ENCODE measurements at places on chromosomes 1 and 21. TPM values are rescaled to one million over a fixed set of nuclear protein-coding genes. Genes with fewer than 3 reads are reported as not detected.
A peak's percentile ranks its signal among the peaks of the same experiment; 100 is the strongest.

SYT14 gene
- 18.1 TPM for total RNA-seq

FNBP1L gene
- total RNA-seq: 251 TPM

RNU1-2 gene
- 3,598 TPM for total RNA-seq

ACTL8 gene
- total RNA-seq: not detected

CAMK2N1 gene
- 120 TPM for total RNA-seq

FBXO2 gene
- 22.2 TPM for total RNA-seq

GRCh38 chr1:109425391-109426280 lies 612 bp downstream of the PSMA5 start:
- H3K4me3 ChIP-seq: peak overlapping the region; percentile 84
- H3K4me1 ChIP-seq: peaks cover 12% of the 10 kb centered on the region
- DNase-seq: no peak
- H3K27me3 ChIP-seq: no peaks in the 10 kb centered on the region

DNA sequence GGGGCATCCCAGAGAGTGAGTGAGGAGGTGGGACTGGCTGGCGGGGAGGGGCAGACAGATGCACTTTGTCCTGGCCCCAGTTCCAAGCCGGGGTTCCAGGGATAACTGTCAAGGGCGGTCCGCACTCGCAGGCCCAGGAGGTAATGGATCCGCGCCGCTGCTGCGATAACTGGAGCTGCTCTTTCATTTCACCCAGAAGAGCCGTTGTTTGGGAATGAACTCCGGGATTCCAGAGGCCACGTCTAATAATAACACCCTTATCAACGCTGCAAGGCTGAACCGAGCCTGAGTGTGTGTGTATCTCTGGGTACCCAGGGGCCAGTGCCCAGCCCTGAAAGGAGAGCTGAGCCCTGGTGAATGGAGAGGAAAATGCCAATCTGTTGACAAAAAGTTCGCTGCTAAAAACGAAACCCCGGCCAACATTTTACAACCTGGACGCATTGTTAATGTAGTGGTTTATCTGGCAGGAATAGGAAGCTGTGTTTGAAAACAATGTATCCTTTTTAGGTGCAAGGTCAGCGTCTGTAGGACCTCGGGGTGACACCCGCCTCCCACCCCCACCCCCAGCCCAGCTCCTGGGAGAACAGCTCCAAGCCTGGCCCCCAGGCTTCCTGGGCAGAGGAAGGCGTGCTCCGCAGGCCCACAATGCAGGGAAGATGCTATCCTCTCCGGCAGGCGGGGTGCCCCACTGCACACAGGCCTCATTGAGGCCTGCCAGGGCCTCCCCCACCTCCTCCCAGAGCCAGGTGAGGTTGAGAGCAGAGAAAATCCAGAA lies 119.7 kb downstream of the PROX1 start:
- H3K4me3 ChIP-seq: no peak overlapping the region
- no peak overlapping the region for H3K27ac ChIP-seq
- DNase-seq: no peak
- H3K27me3 ChIP-seq: no peaks in the 10 kb centered on the region
- H3K4me1 ChIP-seq: no peaks in the 10 kb centered on the region

DNA sequence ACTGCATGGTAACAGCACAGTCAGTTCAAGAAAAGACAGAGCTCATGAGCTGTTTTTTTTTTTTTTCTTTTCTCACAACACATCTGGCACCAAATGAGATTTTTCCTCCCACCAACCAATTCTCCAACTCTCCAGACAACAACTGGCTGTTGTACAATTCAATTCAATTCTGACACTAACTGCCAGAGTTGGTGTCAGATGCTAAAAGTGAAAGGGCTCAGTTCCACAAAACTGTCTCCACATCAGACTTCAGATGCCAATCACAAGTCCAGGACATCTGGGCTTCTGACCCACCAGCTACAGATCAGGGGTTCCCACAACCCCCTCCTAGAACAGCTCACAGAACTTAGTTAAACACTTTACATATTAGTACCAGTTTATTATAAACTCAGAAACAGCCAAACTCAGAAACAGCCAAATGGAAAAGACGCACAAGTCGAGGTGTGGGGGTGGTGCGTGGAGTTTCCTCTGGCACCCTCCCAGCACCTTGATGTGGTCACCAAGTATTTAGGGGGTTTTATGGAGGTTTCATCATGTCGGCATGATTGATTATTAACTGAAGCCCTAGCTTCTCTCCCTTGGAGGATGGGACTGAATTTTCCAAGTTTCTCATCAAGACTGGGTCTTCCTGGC lies 39.2 kb upstream of the LRRC8D start:
- no peak overlapping the region for H3K27ac ChIP-seq
- DNase-seq: no peak
- peaks cover 3% of the 10 kb centered on the region for H3K27me3 ChIP-seq

- peaks cover 4% of the 10 kb centered on the region for H3K36me3 ChIP-seq
- H3K27me3 ChIP-seq: peaks cover 14% of the 10 kb centered on the region
- H3K4me1 ChIP-seq: no peaks in the 10 kb centered on the region
Observed at GRCh38 chr1:227788271-227789083, 27.0 kb upstream of the PRSS38 start.

DNA sequence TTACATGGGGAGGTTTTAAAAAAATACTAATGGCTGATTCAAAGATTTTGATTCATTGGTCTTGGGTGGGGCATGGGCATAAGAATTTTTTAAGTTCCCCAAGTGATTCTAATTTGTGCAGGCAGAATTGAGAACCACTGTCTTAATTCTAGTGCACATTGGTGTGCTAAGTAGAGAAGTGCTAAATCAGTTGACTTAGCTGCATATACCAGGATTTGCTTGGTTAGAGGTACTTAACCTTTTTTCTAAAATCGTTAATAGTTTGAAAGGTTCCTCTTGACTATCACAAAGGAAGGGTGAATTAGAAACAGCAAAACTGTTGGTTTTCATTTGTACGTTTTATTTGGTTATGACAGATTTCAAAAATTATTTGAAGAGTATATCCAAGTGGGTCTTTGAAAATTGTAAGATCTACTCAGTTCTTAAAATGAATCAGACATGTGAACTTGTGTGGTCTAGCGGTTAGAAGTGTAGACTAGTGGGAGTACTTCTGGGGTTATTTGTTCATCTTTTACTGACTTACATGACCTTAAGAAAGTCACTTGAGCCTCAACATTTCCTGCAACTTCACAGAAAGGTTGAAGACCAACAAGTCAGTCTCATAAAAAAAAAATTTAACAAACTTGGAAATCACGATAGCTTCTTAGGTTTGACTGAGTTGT lies 66.7 kb downstream of the RPAP2 start:
- no peak overlapping the region for H3K4me3 ChIP-seq
- no peak overlapping the region for H3K27ac ChIP-seq
- no peaks in the 10 kb centered on the region for H3K36me3 ChIP-seq
- DNase-seq: no peak
- no peaks in the 10 kb centered on the region for H3K4me1 ChIP-seq
- no peaks in the 10 kb centered on the region for H3K27me3 ChIP-seq

GRCh38 chr1:45008516-45008915 lies 2.6 kb downstream of the HECTD3 start:
- H3K27me3 ChIP-seq: peaks cover 16% of the 10 kb centered on the region
- H3K4me1 ChIP-seq: peaks cover 21% of the 10 kb centered on the region
- H3K4me3 ChIP-seq: no peak overlapping the region
- no peak overlapping the region for H3K27ac ChIP-seq
- no peaks in the 10 kb centered on the region for H3K36me3 ChIP-seq

DNA sequence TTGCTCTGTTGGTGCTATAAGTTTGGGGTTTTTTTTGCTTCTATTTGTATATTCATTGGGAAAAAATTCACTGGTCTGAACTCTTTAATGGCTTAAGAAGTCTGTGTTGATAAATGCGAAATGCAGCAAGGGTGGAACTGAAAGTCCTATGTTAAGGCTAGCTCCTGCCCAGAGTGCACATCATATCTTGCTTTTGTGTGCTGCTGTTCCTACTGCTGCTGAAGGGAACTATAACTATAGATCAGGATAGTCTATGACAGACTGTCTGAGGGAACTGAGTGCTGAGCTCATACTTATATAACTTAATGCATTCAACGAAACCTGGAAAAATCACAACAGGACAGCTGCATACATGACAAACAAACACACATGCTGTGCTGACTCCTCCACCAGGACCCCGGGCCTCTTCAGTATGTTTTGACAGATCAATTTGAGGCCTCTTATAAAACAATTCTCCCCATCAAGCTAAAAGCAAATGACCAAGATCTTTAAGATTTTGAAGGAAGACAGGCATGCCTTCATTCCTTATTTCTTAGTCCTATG lies 1031.5 kb upstream of the ADGRL2 start:
- no peak for DNase-seq
- no peak overlapping the region for H3K27ac ChIP-seq
- no peaks in the 10 kb centered on the region for H3K27me3 ChIP-seq
- H3K4me3 ChIP-seq: no peak overlapping the region
- no peaks in the 10 kb centered on the region for H3K36me3 ChIP-seq

DNA sequence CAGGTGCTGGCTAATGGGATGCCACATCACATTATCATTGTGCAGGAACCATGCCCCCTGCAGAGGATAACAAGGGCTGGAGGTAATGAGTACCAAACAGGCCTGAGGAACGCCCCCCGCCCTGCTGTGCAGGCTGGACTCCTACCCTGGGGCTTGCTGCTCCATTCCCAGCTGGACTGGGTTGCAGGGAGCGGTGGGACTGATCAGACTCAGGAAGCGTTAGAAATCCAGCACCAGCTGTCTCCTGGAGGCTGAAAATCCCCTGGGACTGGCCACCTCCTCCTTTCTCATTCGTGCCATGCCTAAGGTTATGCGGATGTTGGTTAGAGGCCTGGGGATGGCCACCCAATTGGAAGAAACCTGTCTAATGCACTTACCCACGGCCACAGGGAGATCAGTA lies 36.9 kb upstream of the POU3F1 start:
- H3K27ac ChIP-seq: no peak overlapping the region
- peak; percentile 46 for DNase-seq
- H3K36me3 ChIP-seq: no peaks in the 10 kb centered on the region
- H3K27me3 ChIP-seq: peaks cover 3% of the 10 kb centered on the region
- peaks cover 10% of the 10 kb centered on the region for H3K4me1 ChIP-seq

DNA sequence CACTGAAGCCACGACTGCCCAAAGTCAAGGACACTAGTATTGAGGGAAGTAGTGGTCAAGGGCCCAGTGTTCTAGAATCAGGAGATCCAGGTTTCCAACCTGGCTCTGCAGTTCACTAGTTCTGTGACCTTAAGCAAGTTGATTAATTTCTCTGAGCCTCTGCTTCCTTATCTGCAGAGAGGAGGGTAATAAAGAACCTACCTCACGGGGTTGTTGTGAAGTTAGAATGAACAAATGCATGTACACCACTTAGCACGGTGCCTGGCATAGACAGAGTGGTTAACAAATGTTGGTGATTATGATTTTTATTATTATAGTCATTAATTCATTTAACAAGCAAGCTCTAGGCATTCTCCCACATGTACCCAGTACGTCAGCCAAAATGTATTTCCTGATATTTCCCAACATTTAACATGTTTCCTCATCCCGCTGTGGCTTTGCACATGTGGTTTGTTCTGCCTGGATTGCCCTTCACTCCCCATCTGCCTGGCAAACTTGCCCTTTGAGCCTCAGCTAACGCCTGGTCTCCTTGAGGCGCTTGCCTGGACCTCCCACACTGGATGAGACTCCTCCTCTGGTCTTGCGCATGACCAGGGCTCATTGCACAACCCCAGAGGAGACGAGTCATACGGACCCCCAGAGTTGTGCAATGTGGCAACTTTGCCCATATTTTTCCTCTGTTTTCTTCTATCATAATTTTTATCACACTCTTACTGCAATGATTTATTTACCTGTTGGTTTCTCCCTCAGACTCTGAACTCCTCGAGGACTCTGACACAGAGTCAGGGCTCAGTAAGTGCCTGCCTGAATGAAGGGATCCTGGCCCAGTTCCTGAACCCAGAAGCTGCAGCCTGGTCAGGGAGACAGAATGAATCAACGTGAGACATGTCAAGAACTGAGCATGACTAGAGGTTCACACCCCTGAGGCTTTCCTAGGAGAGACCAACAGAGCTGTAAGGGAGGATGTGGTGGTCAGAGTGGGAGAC lies 20.7 kb upstream of the MFSD2A start:
- no peaks in the 10 kb centered on the region for H3K4me1 ChIP-seq
- DNase-seq: no peak
- H3K4me3 ChIP-seq: no peak overlapping the region
- H3K27ac ChIP-seq: no peak overlapping the region
- H3K36me3 ChIP-seq: peaks cover 6% of the 10 kb centered on the region

- peaks cover 24% of the 10 kb centered on the region for H3K4me1 ChIP-seq
- no peak overlapping the region for H3K27ac ChIP-seq
- peaks cover 2% of the 10 kb centered on the region for H3K27me3 ChIP-seq
Observed at GRCh38 chr1:165842671-165843129, 15.3 kb downstream of the UCK2 start.

GRCh38 chr1:35255276-35255675 lies 13.2 kb upstream of the ZMYM4 start:
- H3K27ac ChIP-seq: no peak overlapping the region
- H3K27me3 ChIP-seq: peaks cover 3% of the 10 kb centered on the region

DNA sequence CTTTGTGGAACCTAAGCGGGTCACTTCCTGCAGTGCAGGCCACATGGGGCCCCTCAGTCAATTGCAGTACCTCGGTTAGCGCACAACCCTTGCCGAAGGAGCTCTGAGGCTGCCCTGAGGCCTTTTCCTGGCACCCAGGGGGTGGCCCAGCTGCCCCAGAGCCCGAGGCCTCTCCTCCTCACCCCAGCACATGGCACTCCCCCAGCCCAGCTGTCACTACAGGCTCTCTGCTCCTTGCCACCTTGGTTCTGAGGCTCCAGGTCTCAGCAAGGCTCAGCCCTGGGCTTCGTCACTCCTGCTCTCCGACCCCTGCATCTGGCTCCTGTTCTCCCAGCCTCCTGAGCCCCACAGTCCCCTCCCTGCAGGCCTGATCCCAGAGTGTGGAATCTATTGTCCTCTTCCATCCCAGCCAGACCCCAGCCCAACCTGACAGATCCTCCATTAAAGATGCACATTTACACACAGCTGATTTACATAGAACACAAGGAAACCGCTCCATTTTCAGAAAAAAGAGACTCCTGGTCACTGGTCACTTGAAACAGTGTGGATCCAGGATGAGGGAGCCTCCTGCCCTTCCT lies 192.8 kb upstream of the POU3F1 start:
- no peak for DNase-seq
- H3K36me3 ChIP-seq: no peaks in the 10 kb centered on the region

GRCh38 chr1:980137-980571 lies 1.7 kb downstream of the PERM1 start:
- no peaks in the 10 kb centered on the region for H3K4me1 ChIP-seq
- peaks cover 7% of the 10 kb centered on the region for H3K27me3 ChIP-seq
- no peaks in the 10 kb centered on the region for H3K36me3 ChIP-seq
- no peak for DNase-seq

DNA sequence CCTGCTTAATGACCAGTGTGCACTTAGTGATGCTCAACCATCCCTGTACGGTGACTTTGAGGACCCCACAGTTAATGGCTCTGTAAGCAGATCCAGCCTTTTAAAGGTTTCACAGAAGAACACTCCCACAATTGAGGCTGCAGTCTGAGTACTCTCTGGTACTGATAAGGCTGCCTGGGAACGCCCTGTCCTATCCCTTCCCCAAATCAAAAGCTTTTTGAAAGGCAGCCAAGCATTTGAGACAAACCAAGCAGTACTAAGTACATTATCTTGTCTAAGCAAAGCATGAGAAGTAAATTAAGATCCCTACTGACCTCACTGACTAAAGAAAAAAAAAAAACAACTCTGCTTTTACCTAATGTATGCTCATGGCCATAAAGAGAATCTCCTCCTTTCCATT lies 60.7 kb downstream of the SH3GLB1 start:
- no peak overlapping the region for H3K27ac ChIP-seq
- no peak for DNase-seq
- H3K27me3 ChIP-seq: peaks cover 1% of the 10 kb centered on the region

Measured in glutamatergic neuron (in vitro differentiated cells).